Dermis microvascular lymphatic vessel endothelial cell (primary cell): ENCODE measurements at places on chromosomes 1 and 21. TPM values are rescaled to one million over a fixed set of nuclear protein-coding genes. Genes with fewer than 3 reads are reported as not detected.

- DNase-seq: no peak
These were observed 288.5 kb upstream of the RUNX1 start for GRCh38 chr21:35337573-35337972.

Gene CSF3R
- total RNA-seq: not detected in 2 replicates

Gene CCNL2
- 44.2 and 73.3 TPM in 2 replicates for total RNA-seq

- DNase-seq: no peak
These were observed 24.3 kb upstream of the CCDC190 start for GRCh38 chr1:162885265-162885664.

Gene OR14K1
- total RNA-seq: not detected in 2 replicates

- DNase-seq: no peak
These were observed 328.3 kb downstream of the SMYD3 start for GRCh38 chr1:246178717-246179311.

Gene FMO5
- 1.2 and 1.3 TPM in 2 replicates for total RNA-seq

Gene BCL2L15
- total RNA-seq: 0.13 TPM in 2 replicates

DNA sequence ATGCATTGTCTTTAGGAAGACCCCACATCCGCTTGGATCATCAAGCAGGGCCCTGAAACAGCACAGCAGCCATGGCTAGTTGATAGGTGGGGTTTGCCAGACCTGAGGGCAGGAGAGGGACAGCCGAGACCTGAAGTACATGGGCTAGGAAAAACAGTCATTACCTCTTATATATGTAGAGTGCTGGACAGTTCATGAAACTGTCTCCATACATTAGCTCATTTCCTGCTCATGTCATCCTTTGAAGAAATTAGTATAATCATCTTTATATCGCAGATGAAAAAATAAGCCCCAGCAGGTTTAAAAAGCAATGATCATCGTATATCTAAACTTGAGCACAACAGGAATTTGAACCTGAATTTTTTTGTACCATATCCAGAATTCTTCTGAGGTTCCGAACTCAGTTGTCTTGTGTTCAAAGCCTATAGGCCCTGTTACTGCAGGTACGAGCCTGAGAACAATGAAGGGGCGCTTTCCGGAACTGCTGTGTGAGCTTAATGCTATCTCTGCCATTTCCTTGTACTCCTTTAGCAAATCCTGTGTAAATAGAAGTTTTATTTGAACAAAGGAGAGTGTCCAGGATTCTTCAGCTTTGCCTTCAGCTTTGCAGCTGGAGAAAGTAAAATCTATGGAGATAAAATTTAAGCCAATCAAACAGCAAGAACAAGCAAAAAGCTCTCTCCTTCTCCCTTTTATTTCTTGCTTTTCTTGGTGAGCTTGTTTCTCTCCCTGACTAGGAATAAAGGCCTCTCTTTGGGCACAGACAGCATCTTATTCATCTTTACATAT, 32.4 kb upstream of the DUSP10 start:
- peak; percentile 22 for DNase-seq

Gene PLCH2
- under 0.01 TPM in 2 replicates for total RNA-seq

- DNase-seq: no peak
These were observed 126.9 kb upstream of the GRIK3 start for GRCh38 chr1:37161171-37161570.

DNA sequence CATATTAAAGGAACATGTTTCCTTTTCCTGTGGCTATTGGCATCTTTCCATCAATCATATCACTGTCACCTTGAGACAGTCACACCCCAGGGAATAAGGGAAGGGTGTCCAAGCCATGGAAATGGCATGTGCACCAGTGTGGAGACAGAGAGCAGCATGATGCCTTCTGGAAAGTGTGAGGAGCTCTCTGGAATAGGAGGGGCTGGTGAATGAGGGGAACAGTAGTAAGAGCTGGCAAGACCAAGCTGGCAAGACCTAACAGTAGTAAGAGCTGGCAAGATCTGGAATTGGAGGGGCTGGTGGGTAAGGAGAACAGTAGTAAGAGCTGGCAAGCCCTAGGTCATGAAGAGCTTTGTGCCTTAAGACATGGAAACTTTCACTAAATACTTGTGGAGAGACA, 186.7 kb downstream of the C1orf94 start:
- DNase-seq: no peak

GRCh38 chr1:12709696-12710095, 6.2 kb upstream of the AADACL3 start:
- DNase-seq: no peak

Gene ZSCAN20
- total RNA-seq: 5.5 and 6.6 TPM in 2 replicates

Gene SAMD13
- 0.63 and 1.0 TPM in 2 replicates for total RNA-seq

DNA sequence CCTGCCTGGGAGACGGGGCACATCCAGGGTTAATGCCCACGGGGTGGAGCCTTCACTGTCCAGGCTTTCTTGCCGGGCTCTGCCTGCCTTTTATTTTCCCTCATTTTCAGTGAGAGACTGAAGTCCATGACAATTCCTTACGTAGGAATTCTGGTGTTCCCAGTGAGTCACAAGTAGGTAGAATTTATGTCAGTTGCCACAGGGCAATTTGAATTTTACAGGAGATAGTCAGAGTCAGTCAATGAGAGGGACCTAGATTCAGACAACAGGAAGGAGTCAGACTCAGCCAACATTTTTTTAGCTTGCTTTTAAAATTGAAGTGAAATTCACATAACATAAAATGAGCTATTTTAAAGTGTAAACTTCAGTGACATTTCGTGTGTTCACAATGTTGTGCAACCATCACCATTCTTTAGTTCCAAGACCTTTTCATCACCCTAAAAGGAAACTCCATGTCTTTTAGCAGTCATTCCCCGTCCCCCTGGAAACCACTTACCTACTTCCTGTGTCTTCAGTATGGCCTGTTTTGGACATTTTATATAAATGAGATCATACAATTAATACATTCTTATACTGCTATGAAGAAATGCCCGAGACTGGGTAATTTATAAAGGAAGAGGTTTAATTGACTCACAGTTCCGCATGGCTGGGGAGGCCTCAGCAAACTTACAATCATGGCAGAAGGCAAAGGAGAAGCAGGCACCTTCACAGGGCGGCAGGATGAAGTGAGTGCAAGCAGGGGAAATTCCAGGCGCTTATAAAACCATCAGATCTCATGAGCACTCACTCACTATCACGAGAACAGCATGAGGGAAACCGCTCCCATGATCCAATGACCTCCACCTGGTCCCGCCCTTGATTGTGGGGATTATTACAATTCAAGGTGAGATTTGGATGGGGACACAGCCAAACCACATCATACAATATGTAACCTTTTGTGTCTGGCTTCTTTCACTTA, 14.6 kb downstream of the AJAP1 start:
- no peak for DNase-seq

Gene LRP8
- total RNA-seq: 9.1 and 21.8 TPM in 2 replicates

DNA sequence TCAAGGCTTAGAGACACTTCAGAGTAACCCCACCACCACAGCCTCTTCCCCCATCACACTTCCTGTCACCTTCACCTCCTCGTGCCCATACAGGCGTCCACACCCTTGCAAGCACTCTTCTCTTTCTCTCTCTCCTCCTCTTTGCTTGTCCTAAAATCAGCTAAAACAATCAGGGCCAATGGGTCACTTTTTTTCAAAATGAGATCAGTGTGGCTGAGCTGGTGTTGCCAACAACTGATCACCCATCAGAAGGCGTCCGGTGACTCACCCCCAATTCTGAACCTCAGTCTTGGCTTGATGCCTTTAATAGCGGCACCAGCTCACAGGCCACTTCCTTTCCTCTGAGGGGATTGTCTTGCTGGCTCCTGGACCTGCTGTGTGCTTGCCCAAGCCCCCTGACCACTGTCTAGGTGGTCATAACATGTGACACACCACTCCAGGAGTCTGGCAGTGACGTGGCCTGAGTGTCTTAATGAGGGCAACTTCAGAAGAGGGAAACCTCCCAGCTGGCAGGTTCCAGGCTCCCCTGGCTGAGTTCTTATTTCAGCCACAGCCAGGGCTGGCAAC, 1.6 kb downstream of the DRAXIN start:
- DNase-seq: peak; percentile 85

DNA sequence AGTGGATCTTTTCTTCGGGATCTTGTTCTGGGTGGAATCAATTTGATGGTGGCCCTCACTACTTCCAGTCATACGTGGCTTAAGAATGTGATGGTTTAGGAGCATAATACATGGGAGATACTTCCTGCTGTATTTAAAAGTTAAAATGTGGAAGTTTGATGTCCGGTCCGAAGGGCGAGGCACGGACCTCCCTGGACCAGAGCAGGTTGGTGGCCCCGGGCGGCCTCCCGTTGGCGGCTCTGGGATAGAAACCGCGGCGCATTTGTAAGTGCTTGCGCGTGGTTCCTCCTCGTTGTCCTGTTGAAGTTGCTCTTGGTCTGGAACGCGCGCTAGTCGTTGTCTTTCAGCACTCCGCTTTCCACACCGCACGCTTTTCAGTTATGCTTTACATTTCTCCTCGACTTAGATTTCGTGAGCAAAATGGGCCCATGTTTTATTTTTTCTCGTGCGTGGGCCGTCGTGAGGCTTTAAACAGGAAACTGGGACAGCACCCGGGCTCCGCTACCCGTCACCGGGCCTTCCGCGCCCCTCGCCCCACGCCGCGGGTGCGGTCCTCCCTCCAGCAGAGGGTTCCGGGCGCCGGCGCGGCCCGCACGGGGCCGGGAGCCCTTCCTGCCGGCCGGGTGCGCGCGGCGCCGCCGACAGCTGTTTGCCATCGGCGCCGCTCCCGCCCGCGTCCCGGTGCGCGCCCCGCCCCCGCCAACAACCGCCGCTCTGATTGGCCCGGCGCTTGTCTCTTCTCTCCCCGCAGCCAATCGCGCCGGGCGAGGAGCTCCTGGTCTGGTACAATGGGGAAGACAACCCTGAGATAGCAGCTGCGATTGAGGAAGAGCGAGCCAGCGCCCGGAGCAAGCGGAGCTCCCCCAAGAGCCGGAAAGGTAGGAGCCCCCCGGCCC, 48.9 kb downstream of the PRDM2 start:
- peak; percentile 81 for DNase-seq

DNA sequence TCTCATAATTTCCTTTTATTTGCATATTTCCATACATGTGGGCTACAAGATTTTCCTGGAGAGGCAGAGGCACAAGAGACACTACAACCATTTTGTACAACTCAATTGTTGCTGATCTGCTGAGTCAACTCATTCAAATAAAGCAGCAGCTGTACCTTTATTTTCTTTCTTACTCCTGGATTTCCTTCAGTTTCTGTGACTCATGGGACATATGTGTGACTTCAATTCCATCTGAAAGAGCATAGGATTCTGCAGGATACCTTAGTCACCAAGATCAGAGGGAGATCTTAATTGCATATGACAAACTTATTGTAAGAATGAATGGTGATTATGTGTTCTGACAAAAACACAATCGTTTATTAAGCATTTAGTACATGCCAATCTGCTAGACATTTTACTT, 2219.4 kb downstream of the NCAM2 start:
- no peak for DNase-seq

Gene ODF2L
- 22.3 and 27.8 TPM in 2 replicates for total RNA-seq

GRCh38 chr1:16237343-16237830, 404 bp upstream of the CPLANE2 start:
- DNase-seq: peak; percentile 46

DNA sequence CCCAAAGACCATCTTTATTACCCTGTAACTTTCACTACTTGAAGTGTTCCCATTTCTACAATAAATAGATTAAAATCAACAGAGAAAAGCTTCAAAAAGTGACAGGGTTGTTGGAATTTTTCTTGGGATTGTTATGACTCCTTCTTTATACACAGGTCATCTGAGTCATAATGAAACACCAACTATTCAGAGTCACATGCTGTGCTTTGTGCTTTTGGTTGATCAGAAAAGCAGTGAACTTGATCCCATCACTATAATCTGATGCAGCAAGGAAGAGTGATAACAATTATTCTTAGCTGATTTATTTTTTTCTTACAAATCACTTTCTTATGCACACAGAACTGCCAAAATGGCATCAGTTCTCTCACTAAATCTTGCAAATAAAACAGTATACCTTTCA, 422.9 kb downstream of the PTBP2 start:
- no peak for DNase-seq

GRCh38 chr1:110230381-110231199, 20.5 kb downstream of the KCNC4 start:
- DNase-seq: no peak

DNA sequence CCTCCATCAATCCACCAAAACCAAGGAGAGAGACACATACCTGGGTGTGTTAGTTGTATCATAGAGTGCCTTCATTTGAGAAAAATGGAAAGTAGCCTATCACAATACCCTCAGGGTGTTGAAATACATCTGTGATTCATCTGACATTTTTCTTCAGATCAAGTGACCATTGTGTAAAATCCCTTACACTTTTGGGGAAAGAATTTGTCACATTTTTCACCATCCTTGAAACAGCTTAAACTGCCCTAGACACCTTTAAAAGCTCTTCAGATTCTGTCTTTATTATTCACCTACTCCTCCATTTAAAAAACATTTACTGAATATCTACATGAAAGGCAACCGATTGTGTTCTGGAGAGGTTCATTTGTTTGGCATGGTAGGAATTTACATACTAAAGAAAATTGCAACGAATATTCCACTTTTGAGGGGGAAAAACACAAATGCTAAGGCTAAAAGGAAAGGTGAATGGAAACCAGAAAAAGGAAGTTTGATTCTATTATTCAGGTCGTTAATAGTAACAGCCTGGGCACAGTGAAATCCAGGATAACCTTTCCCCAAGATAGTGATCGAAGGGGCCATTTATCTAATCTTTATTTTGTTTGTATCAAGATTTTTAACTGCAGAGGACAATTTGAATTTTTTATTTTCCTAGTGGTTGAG, 70.4 kb upstream of the SAMSN1 start:
- no peak for DNase-seq

Gene C1orf105
- not detected in 2 replicates for total RNA-seq

GRCh38 chr21:46142582-46143473, 12.6 kb downstream of the FTCD start:
- no peak for DNase-seq

DNA sequence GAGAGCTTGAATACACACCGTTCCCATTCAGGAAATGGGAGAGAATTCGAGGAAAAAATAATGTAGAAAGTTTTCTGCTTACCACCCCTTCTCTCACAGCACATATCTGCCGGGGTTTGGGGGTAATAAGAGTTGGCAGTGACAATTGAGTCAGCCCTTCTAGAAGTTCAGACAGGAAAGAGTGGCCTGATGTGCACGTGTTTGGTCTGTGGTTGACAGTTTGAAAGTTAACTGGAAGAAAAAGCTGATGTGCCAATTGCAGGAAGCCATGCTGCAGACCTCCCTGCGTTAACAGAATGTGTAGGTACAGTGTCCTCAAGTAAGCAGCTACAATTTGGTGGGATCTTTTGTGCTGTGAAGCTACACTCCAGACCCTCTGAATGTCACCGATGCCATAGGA, 50.9 kb downstream of the DHX9 start:
- DNase-seq: peak; percentile 21

- DNase-seq: no peak
These were observed 16.0 kb downstream of the LRIG2 start for GRCh38 chr1:113088972-113089371.
